T-helper 9 cell (primary cell): ENCODE measurements at places on chromosomes 6 and 20.

GRCh38 chr20:13205848-13206434, 15.1 kb upstream of the ISM1 start:
- DNase-seq: no peak

GRCh38 chr6:3052481-3053230, 15.6 kb upstream of the RIPK1 start:
- DNase-seq: no peak

- DNase-seq: no peak
Observed at GRCh38 chr20:45959956-45960630, 11.9 kb downstream of the ZNF335 start.

DNA sequence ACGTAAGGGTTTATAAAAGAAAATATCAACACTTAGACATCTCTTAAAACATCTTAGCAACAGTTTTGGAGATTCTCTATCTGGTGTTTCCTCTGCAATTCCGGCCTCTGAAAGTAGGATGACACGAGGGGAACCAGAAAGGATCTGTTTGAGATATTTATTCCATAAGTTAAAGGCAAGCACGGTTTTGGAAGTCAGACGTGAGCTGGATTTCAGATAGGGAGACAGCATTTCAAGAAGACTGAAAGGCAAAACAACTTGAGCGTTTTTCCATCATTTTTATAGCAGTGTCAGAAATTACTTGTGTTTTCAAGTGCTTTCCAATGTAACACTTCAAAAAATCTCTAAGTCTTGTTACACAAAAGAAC, 52.9 kb upstream of the BTN3A2 start:
- no peak for DNase-seq

GRCh38 chr20:38143646-38144554, 21.2 kb downstream of the TGM2 start:
- DNase-seq: no peak

- no peak for DNase-seq
Observed at GRCh38 chr6:28537065-28537464, 11.4 kb downstream of the GPX5 start.

DNA sequence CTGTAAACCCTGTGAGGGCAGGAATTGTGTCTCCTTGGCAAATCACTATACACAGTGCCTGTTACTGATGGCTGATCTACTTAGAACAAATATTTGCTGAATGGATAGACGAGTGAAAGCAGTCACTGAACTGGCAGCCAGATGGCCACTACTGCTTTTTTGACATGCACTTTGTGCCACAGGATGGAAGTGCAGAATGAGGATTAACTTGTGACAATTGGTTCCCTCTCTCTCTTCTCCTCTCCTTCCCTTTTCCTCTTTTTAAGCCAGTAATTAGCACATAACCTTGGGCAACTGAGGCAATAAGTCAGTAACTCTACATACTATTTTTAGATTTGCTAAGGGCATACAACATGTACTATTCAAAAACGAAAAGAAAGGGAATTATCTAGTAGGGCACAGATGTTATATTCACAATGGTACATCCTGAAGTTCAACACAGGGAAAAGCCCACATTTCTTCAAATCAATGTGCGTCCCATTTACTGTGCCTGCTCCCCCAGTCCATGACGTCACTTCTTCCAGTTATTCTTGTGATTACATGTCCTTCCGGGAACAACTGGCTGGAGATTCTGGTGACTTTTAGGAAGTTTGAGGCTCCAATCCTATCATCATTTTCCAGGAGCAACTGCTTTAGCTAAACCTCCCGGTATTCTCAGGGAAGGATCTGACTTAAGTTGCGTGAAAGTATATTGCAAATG, 17.0 kb upstream of the RPS6KA2 start:
- DNase-seq: no peak

GRCh38 chr20:61149636-61150035, 102.4 kb upstream of the CDH4 start:
- DNase-seq: no peak

GRCh38 chr6:131792091-131792496, 15.7 kb upstream of the ENPP1 start:
- DNase-seq: no peak

- DNase-seq: no peak
Observed at GRCh38 chr20:20806121-20807095, 94.0 kb upstream of the RALGAPA2 start.

DNA sequence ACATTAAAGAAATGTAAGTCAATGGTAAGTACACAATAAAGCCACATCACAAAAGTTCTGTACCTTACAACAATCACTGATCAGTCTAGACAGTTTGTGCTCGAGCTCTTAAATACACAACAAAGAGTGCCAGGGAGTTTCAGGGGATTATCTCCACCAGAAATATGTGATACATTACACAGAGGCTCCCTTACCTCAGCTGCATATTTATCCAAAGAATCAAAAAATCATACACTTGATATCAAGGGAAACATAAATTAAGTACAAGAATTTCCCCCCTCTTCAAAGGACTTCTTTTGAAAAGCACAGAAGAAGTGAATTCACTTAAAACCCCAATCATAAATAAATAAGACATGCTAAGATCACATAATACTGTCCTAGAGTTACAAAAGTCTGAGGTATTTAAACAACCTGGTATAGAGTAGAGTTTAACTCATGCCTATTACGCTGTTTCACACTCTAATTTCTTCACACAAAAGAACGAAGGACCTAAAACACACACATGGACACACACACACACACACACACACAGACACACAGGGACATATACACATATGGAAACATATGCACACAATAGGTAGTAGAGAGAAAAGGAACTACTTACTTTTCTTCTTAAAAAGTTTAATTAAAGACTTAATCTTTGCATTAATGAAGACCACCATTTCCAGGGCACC, 528 bp downstream of the NHSL1 start:
- no peak for DNase-seq

DNA sequence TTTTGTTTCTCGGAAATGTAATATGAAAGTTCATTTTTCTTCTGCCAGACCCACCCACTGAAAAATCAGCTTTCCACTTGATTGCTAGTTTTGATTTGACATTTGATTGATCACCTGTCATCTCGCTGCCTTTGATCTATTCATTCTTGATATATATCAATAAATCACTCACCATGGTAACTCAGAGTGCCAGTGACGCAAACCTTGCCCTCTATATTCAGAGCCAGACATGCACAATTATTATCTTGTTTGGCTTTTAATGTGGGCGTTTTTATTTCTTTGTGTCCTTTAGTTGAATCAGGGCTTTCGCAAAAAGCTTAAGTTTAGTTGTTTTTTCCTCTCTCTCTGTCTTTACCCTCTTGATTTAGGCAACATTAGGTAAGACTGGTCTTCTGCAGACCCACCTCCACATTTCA, 2.0 kb downstream of the TSHZ2 start:
- no peak for DNase-seq

GRCh38 chr6:16086965-16087364, 41.9 kb upstream of the MYLIP start:
- DNase-seq: no peak

- DNase-seq: no peak
Observed at GRCh38 chr6:19712012-19712688, 125.0 kb upstream of the ID4 start.

- no peak for DNase-seq
Observed at GRCh38 chr20:48275286-48276020, 490.2 kb upstream of the SULF2 start.

GRCh38 chr6:114297135-114297534, 45.7 kb downstream of the HS3ST5 start:
- no peak for DNase-seq

DNA sequence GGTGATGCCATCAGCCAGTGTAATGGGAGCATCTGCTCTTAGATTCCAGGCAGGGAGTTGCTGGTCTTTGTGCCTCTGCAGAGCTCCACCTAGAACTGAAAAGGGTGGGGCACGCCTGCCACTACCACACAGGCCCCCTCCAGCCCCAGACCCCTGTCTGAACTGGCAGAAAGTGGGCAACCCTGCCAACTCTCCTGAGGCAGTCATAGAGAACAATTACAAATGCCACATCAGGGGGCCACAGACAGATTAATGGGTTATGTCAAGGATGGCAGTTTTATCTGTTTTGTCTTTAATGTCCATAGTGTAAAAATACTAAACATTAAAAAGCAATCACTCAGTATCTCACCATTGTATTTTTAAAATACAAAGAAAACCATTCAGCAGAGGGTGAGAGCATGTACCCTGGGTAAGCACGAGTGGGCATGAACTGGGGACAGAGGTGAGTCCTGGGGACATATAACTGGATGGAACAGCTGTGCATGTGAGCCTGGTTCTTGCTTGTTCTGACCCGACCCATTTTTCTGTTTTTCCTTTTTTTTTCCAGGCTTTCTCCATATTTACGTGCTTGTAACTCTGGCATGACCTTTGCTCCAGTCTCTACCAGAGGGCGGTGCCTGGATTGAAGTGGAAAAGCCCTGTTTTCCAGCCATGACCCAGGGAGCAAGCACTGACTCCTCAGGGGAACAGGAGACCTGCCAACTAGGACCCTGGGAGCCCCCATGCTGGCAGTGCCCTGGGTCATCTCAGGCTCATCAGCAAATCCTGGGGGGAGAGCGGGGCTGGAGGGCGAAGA, 8.2 kb downstream of the TRAF3IP2 start:
- no peak for DNase-seq

DNA sequence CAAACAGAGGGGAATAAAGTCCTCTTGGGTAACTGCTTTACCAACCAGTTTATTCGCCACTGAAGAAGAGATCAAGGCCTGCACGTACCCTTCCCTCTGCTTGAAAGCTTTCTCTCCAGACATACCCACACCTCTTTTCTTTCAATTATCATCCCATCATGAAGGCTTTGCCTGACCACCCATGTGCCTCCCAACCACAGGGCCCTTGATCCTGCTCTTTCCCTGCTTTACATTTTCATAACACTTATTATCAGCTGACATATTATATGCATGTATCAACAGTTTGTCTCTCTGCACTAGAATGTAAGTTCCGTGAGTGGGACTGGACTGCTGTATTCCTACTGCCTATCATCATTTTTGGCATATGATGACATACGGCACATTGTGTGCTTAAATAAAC, 20.9 kb upstream of the RPN2 start:
- no peak for DNase-seq

GRCh38 chr6:64376394-64376793, 740.8 kb downstream of the PHF3 start:
- no peak for DNase-seq

GRCh38 chr6:85747093-85747492, 104.4 kb upstream of the SYNCRIP start:
- no peak for DNase-seq

DNA sequence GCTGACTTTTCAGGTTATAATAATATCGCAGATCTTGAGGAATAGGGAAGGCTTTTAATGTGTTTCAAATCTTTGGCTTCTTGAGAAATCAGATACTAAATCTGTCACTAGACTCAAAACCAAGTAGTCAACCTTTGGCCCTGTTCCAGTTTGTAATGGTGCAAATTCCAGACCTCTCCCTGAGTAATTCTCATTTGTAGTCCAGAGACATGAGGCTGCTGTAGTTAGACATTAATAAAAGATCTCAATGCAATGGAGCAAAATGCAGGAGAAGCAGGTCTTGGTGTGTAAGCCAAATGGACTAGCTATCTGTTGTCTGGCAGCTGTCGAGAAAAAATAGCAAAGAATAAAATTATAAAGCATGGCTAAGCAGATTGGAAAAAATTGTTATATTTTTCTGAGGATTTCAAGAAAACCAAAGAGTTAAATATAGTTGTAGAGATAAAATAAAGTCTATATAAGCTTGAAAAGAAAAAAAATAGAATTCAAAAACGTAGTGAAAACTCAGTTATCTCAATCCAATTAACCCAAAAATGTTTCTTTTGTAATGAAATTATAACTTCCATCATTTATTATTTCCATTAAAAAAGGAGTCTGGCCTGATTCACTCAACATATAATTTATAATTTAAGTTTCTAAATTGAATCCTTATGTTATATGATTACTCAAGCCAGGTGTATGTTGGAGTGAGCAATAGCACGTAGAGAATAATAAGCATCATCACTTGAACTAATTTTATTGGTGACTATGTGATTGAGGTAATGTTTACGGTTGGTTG, 161.5 kb upstream of the ADGRB3 start:
- DNase-seq: no peak

DNA sequence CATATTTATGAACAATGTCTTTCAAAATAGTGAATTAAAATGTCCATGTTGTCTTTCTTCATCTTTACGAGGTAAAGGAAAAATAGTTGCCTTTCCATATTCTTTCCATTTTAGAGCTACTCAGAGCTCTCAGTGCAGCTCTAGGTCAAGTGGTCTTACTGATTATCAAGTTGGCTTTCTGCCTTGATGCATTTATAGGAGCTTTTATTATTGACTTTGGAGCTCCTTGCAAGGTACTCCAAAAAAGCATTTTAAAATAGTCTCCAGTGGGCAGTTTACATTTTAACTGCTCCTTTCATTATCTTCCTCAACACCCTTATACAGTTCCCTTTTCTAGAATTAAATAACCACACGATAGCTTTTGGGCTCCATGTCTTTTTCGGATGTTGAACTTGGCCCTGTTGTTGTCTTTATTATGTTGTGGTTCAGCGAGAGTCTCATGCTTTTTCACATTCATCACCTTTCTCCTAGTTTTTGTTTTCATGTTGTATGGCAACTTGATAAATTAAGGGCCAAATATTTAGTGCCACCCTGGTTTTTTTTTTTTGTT, 122.9 kb downstream of the CLIC5 start:
- DNase-seq: no peak

GRCh38 chr6:74956559-74957428, 249.1 kb downstream of the COL12A1 start:
- no peak for DNase-seq

DNA sequence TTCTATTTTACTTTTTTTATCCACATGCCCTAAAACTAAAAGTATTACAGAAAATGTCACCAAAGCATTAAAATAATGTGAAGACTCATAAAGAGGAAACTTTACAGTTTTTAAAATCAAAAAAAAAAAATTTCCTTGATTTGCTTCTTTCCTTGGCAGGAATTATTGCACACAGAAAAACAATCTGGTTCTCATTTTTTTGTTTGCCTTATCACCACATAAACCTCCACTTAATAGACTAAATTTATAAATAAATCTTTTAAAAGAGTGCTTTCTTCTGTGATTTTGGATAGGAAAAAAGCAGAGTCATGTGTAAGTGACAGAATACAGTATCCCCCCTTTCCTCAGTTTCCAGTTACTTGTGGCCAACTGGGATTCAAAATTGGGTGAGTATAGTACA, 695.1 kb upstream of the CITED2 start:
- no peak for DNase-seq

- peak; percentile 56 for DNase-seq
Observed at GRCh38 chr20:48635791-48636267, 192.0 kb downstream of the PREX1 start.
